Central memory CD4-positive, alpha-beta T cell (primary cell): ENCODE measurements at places on chromosomes 2 and 18.

DNA sequence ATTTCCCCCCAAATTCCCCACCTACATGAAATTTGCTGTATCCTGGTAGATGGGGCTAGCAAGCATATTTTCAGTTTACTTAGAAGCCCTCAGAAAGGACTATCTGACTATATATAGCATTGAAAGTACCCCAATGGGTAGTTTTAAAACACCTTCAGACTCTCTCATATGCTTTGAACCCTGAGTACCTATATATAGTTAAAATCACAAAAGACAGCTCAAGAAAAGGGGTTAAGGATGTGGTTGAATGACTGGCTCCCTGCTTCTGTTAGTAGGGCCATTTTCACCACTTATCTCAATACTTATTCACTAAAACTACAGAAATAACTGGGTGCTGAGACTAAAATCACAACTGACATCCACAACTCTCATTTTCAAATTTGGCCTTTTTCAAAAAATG, 18.5 kb downstream of the WDPCP start:
- no peak for DNase-seq

DNA sequence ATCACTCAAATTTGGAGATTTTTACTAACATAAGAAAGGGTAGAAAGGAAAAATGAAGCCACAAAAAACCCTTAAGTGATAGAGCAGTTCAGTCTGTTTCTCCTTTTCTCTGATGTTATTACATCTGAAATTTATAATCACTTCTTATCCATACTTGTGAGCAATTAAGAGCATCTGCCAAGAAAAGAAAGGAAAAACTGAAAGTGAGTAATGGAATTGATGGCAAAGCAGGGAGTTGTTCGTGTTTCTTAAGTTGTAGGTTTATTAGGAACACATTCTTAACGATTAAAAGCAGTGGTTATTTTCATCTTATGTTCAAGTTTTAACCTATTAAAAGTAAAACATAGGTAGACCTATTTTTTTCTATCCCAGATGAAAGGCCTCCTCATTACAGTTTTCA, 277.7 kb downstream of the RND3 start:
- DNase-seq = no peak

DNA sequence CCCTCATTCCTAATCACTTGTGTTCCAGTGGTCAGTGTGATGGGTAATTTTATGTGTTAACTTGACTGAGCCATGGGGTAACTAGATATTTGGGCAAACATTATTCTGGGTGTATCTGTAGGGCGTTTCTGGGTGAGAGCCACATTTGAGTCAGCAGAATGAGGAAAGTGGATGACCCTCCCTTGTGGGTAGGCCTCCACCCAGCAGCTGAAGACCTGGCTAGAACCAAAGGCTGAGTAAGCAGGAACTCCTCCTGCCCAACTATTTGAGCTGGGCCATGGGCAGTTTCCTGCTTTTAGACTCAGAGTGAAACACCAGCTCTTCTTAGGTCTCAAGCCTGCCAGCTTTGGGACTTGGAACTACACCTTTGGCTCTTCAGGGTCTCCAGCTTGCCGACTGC, 141.8 kb downstream of the ACKR3 start:
- no peak for DNase-seq

GRCh38 chr2:197705912-197706838, 1.0 kb downstream of the MARS2 start:
- DNase-seq = no peak

DNA sequence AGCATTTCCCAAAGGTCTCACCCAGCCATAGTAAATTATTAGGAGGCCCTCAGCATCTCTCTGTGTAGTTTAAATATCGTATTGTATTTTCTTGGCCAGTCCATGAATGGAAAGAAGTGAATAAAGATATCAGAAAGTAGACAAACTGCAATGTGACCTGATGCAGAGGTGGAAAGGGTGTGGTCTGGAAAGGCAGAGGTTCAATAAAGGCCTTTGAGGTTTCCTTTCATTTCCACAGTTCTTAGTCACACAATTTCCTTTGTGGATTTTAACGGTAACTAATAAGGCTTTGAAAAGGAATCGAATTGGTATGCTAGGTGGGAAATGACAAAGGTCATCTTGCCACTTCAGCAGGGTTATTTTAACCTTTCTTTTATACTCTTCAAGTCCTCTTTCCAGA, 20.1 kb upstream of the WIPF1 start:
- no peak for DNase-seq

DNA sequence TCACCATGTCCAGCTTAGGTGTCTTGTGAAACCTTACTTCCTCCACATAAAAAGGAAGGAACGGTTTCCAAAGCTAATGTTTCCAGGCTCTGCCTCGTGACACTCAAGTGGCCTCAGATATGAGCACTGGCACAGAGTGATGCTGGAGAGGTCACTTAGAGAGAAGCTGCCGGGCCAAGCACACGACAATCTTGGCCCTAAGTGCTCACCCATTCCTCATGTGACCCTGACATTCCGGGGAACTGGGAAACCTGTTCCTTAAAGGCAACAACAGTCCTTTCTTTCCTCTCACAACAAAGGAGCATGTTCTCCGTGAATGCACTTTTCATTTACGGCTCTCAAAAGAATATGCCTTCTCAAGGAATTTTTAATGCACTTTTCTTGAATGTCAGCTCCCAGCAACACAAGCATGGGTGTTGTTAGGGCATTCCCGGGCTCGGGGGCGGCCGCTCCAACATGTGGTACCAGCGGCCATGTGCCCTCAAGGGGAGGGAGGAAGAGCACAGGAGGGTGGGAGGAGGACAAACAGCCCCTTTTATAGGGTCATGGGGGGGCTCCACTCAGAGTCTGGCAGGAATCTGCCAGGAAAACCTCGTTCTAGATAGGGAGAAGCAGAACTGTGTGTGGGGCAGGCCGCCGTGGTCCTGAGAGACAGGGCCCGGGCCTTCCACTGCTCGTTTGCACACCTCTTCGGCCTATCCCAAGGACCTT, 118.6 kb downstream of the MBP start:
- no peak for DNase-seq

DNA sequence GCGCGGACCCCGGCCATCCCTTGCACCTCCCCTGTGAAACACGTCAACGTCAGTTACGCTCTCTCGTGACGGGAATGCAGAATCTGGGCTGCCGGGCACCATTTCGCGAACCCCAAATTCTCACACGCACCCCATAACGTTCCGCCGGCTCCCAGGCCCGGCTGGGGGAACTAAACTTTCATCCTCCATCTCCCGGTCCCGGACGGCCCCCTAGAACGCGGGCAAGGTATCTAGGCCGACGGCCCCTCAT, 544 bp downstream of the DNAJC27 start:
- DNase-seq = no peak

DNA sequence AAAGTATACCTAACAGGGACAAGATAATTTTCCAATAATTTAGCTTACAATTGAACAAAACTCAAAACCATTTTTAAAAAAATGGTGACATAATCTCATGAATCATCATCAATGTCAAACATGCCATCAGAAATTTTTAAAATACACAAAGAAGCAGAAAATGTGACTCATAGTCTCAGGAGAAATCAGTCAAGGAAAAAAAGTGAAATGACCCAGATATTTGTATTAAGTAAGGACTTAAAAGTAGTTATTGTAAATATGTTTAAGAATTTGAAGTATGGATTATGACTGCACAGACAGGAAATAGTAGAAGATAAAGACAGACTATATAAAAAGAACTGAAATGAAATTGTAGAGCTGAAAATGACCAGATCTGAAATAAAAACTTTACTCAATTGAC, 473.9 kb upstream of the SYT4 start:
- DNase-seq = no peak

DNA sequence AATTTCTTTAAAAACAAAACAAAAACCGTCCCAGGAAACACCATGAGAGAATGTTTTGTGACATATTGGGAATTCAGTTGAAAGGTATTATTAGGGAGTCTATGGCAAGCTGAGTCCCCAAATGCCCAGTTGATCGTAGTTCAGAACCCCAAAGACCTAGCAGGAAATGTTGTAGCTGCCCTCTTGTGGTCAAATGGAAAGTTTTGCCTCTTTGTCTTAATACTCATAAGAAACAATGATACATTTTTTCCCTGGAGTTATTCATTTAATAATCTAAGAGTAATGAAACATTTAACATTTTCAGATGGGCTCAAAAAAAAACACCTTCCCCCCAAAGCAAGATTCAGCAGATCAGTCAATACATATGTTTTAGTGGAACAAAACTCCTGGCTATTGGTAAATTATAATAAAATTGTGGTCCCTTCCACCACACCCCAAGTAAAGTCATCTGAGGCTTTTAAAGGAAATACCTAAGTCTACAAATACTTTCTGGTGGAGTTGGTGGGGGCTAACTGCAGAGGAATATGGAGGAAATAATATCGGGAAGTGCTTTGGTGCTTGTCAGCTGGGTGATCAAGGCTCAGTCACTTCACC, 37.8 kb upstream of the EFEMP1 start:
- DNase-seq = no peak

DNA sequence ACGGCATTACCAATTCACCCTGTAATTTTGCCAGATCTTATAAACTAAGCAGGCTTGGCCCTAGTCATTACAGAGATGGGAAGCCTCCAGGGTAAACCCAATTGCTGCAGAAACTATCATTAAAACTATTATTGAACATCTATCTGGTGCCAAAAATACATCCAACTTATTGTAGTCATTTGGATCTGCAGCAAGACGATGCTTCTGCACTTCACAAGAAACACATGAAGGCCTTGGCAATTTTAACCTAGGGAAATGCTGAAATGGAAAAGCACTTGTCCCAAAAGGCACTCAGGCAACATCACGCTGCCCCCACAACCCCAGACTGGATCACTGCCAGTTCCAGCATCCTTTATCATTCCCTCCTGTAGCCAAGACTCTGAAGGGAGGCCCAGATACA, 85.3 kb upstream of the ACVR2A start:
- no peak for DNase-seq

GRCh38 chr2:112685271-112685884, 35.4 kb upstream of the NT5DC4 start:
- DNase-seq = no peak

GRCh38 chr18:50113726-50114125, 81.2 kb downstream of the MYO5B start:
- no peak for DNase-seq

- DNase-seq = no peak
Observed at GRCh38 chr18:23879126-23879525, 135.4 kb upstream of the TTC39C start.
